ENCODE measurements at places on chromosomes 7 and 10.

DNA sequence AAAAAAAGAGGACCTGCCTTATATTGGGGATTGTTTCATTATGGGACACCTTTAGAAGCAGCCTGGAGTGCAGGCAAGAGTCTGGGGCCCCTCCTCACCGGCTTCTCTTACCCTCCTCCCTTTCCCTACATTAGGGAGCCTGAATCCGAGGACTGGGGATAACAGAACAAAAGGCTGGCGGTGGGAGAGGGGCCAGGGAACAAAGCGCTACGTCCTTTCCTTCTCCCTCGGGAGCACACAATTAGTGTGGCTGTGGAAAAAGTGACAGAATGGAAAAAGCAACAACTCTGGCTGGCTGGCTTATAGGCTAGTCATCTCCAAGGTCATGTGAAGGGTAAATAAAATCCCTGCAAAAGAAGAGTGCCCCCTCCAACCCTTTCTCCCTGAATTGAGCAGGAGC is 74.7 kb downstream of the LSM5 start:
- no peak for DNase-seq

DNA sequence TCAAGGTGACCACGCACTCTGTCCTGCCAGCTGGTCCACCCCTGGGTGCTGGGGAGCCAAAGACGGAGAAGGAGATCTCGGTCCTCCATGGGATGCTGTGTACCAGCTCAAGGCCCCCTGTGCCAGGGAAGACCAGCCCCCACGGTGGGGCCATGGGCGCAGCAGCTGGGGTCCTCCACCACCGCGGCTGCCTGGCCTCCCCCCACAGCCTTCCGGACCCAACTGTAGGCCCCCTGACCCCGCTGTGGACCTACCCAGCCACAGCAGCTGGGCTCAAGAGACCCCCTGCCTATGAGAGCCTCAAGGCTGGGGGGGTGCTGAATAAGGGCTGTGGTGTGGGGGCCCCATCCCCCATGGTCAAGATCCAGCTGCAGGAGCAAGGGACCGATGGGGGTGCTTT is 5.4 kb downstream of the NYAP1 start:
- DNase-seq = no peak

GRCh38 chr7:3943779-3944520 is 642.9 kb downstream of the SDK1 start:
- DNase-seq = no peak

GRCh38 chr7:873367-874002 is 2.9 kb upstream of the GET4 start:
- peak; percentile 68 for DNase-seq

DNA sequence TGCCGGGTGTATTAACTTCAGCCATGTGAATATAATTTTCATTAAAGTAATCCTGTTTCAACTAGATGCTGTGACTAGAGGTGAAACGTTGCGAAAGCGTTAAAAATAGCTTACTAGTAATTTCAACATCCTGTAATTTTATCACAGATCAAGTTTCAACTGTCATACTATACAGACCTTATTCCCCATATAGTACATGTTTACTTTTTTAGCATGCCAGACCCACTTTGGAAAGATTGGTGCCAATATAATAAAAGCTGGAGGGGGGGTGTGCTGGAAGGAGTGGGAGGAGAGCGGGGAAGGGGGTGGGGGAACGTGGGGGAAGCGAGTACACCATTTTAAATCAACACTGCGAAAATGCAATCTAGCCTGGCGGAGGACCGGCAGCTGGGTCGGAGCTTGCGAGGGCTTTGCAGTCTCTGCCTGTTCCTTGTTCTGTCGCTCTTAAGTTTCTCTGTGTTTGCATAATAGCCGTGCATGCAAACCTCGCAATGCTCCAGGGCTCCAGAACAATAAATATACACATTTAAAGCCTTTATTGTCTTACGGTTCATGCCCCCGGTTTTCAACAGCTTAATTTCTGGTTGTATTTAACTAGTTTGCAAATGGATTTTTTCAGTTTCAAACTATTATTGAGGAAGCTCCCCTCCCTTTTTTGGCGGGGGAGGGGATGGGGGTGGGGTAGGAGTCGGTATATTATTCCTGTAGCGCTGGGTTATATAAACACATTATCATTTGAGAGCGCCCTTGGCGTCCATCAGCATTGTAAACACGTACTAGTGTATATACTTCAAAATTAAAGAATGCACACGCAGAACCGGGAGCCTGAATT is 1.3 kb upstream of the ARID5B start:
- peak; percentile 36 for DNase-seq

- DNase-seq = no peak
These were observed 55.3 kb downstream of the NEURL1 start for GRCh38 chr10:103548581-103549348.

GRCh38 chr7:122965306-122965705 is 30.2 kb downstream of the TAS2R16 start:
- DNase-seq = no peak

GRCh38 chr10:70740406-70741288 is 44.5 kb downstream of the TBATA start:
- DNase-seq = no peak

GRCh38 chr7:36999626-37000485 is 275.6 kb upstream of the AOAH start:
- DNase-seq = no peak

GRCh38 chr10:35752469-35753461 is 110.7 kb upstream of the FZD8 start:
- no peak for DNase-seq

DNA sequence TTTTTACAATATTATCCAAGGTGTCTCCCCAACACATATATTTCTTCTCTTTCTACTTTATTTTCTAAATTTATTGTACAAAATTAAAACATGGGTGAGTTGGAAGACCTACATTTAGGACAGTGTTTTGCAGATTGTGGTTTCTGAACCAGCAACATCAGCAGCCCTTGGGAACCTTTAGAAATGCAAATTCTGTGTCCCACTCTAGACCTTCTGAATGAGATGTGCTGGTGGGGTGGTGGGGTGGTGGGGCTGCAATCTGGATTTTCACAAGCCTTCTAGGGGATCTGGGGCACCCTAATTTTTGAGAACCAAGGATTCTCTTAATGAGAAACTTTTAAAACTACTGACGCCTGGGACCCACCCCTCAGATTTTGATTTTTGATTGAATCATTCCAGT is 7.4 kb upstream of the PAPSS2 start:
- no peak for DNase-seq

DNA sequence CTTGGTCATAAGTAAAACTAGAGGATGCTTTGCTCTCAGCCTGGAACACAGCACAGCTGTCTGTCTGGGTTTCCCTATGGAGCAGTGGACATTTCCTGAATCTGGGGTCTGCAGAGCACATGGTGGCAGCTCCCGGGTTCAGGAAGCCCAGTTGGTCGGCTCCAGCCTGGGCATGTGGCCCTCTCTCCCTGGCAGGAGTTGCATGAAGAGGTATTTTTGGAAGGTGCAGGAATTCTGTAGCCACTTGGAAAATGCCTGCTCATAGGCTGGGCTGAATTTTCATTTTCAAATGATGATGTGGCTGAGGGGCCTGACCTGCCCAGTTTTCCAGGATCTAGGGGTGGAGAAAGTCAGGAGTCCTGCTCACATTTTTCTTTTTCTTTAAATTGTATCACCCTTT is 6.7 kb upstream of the TPST1 start:
- DNase-seq = no peak

GRCh38 chr7:55299273-55299967 is 65.7 kb upstream of the LANCL2 start:
- DNase-seq = no peak

DNA sequence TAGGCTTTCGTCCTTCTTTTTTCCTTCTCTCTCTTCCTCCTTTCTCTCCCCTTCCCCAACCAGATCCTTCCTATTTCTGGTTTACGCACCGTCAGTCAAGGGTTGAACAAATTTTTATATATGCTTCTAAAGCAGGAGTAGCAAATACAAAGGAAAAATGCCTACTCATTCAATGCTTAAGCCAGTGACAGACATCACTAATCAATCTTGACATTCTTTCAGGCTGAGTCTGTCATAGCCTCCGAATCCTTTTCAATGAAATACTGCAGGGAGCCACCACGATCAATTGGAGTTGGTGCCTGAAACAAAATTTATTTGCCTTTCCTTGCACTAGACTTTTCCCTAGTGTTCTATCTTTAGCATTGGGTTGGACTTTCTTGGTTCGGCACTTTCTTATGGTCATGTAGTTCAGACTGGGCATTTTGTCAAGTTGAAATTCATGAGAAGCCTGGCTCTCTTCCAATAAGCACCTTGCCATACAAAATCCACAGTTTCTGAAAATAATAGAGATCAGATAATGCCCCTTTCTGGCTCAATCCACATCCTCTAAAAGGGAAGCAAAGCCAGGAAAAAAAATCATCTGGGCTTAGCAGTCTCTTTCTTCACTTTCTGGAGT is 239.5 kb upstream of the PLXNA4 start:
- no peak for DNase-seq

- DNase-seq = no peak
These were observed 164.7 kb upstream of the LANCL2 start for GRCh38 chr7:55200441-55200840.

GRCh38 chr10:110113670-110114337 is 93.6 kb upstream of the MXI1 start:
- DNase-seq = no peak

DNA sequence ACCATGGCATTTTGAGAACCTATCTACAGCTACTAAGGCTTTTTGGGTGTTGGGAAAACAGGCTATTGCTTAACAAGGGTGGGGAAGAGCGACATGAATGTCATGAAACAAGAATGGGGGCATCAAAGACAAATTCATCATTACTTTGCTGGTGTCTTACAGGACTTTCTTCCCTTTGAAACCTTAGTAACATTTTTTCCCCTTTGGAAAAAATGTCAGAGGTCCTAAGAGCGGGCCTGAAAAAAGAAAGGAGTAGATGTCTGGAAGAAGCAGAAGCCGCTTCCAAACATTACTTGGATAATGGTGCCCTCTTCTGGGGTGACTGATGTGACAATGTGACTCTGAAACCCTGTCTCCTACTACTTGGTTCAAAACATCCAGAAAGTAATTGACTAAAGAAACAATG is 3.8 kb upstream of the DDX50 start:
- peak; percentile 15 for DNase-seq
